Activated naive CD8-positive, alpha-beta T cell treated with anti-CD3 and anti-CD28 coated beads, Interleukin-2, amount 50 U/mL, for 24 hours (primary cell): ENCODE measurements at places on chromosomes 1 and 21.
A peak's percentile ranks its signal among the peaks of the same experiment; 100 is the strongest.

DNA sequence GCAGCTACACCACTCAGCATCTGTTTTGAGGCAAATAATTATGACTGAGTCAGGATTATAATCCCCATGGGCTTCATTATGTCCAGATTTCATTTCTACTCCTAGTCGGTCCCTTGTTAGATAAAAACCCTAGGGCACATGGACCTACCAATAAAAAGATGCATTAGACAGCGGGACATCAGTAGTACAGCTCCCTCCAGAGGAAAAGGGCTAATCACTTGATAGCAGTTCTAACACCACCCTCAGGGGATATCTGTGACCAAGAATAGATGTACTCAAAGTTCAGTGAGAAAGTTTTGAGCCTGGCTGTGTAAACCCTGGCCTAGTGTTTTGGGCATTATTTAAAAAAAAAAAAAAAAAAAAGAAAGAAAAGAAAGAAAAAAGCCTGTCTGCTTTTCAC is 10.0 kb downstream of the GJA8 start:
- no peak for DNase-seq

- DNase-seq, result no peak
These were observed 437.4 kb downstream of the CAMTA1 start for GRCh38 chr1:7222695-7223015.

DNA sequence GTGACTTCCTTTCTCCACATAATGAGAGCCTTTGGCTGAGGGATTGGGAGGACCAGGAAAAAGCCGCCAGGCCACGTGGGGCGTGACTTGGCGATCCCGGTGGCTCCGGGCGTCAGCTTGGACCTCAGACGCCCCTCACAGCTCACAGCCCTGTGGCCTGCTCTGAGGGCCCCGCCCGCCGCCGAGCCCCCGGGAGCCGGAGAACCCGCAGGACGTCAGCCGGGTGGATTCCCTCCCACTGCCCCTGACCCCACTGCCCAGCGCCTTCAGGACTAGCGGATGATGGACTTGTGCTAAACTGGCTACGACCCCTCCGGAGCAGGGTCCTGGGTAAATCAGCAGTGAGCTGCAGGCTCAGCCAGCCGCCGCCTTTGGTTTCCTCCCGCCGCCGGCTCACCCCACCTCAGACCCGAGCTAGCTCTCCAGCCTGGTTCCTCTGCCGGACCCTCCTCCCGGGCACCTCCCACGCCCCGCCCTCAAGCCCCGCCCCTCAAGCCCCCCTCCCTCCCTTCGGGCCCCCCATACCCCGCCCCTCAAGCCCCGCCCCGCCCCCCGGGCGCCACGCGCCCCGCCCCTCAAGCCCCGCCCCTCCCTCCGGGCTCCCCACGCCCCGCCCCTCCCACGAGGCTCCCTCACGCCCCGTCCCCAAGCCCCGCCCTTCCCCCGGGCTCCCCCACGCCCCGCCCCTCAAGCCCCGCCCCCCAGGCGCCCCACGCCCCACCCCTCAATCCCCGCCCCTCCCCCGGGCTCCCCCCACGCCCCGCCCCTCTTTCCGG is 10.0 kb upstream of the FAAP20 start:
- DNase-seq, result no peak

DNA sequence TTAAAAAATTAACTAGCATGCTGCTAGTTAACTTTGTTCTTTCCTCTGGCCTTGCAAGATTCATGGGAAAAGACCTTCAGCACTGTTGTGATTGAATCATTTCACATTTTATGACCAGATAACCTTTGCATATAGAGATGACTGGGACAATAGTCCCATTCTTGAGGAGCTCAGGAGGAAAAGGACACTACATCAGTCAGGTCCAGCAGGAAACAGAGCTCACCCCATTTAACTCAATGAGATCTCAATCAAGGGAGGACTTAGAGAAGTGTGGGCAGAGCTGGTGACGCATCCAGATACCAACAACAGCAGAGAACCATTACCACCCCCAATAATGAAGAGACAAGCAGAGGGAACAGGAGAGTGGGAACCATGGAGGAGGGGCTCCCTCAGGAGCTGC is 109.4 kb upstream of the GUCA2B start:
- DNase-seq, result no peak

DNA sequence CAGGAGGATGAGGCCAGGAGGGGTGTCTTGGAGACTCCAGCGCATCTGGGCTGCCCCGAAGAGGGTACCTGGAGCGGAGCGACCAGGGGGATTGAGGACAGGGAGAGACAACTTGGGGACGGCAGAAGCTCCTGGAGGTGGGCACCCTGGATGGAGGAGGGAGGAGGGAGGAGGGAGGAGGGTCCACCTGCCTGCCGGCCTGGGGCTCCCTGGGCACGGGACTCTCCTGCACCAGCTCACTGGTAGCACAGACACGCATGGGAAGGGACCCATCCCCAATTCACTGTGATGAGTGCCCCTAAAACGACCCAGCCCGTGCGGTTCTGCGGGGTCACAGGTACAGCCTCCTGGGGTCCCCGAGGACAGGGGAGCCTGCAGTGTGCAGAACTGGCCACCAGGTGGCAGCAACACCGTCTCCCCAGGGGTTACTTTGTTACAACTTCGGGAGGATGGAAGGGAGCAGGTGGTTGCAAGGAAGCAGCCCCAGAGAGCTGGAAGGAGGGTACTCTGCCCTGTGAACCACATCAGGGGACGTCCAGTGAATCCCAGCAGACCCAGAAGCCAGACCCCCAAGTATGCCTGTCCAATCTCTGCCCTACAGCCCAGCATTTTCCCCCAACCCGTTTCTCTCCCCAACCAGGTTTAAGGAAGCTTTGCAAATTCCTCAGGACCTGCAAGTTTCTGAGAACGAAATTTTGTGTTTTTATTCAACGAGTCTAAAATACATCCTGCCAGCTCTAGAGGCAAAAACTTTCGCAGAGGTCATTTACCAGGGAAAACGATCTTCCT is 482.4 kb downstream of the NPHP4 start:
- DNase-seq, result peak; percentile 76

- no peak for DNase-seq
These were observed 20.4 kb upstream of the ACTRT2 start for GRCh38 chr1:3000671-3001470.

- DNase-seq, result no peak
These were observed 28.1 kb downstream of the SFPQ start for GRCh38 chr1:35164893-35165292.

GRCh38 chr1:44076066-44076465 is 42.6 kb upstream of the KLF17 start:
- no peak for DNase-seq

DNA sequence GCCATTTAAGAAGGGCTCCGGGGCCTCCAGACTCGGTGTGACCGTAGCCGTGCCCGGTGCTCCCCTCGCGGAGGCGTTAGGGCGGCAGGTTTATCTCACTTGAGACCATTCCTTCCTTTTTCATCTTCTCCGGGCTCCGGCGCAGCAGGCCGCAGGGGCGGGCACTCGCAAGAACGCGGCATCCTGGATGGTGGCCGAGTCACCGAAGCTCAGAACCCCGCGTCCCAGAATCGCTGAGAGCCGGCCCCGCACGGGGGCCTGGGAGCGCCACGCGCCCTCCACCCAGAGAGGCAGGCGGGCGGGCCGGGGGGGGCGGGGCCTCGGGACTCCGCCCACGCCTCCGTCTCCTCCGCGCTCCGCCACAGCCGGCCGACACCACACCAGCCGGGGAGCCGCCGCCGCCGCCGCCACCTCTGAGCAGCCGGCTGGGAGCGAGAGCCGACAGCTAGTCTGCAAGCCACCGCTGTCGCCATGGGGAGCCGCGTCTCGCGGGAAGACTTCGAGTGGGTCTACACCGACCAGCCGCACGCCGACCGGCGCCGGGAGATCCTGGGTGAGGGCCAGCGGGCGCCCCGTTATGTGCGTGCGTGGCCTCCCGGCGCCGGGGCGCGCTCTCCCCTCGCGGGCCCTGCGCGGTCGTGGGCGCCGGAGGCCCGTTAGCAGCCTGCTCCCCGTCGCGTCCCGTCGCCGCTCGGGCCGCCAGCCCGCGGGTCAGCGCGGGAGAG is at the start of gene DEGS1:
Gene DEGS1, plus strand, starts transcription at position 375 of the 725 bp plus-strand sequence. Its CDS starts 97 bp downstream, at position 472.
- DNase-seq, result peak; percentile 83

DNA sequence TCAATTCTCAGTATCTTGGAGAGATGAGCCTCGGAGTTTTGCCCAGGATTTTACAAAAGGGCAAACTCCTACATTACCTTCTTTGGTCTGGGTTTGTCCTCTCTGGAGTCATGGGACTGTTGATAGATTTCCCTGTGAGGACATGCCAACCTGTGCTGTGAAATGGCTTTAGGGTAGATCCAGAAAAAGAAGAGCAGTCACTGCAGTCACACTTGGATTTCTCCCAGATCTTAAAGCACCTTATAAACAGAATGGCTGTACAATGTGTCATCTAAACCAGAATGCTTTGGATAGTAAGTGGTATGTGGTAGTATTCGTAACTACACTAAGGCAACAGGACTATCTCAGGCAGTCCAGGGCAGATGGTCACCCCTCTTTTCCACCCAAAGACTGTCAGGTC is 1.9 kb upstream of the CSRP1 start:
- DNase-seq, result no peak

DNA sequence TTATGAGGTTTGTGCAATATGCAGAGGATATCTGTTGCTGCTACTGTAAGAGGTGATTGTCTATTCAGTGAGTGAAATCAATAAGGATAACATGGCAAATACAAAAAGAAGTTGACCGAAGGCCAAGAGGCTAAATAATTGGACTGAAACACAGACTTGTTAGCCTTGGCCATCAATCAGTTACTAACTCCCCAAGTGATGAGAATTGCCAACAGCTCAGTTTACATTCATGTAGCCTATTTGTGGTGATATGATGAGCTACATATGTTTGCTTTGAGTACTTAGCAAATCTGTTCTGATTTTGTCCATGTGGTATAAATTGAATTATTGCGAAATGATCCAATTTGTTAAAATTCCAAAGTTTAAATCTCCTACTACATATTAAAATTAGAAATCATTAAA is 68.6 kb upstream of the VAV3 start:
- DNase-seq, result no peak

- DNase-seq, result peak; percentile 40
These were observed 3.6 kb upstream of the KIAA2013 start for GRCh38 chr1:11929849-11930248.

- DNase-seq, result no peak
These were observed 12.6 kb downstream of the KRTAP10-1 start for GRCh38 chr21:44527156-44527982.

GRCh38 chr1:24893431-24893830 is 36.6 kb downstream of the RUNX3 start:
- no peak for DNase-seq

- DNase-seq, result no peak
These were observed 69.8 kb downstream of the SLC35A3 start for GRCh38 chr1:100039591-100039990.

DNA sequence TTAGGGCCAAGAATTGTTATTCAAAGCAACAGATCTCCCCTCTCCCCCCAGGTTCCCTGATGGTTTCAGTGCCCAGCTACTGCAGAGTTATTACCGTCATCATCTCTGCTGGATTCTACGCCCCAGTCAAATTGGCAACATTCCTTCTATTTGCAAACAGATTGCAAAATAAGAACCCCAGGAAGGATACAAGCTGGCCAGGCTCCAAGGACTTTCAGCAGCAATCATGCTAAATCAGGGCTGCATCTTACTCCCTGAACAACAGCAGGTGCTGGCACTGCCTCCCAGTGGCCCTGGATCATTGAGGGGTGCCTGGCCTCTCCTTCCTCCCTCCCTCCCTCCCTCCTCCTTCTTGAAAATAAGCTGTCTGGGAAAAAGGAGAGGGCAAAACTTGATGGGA is 521.6 kb upstream of the BEND5 start:
- no peak for DNase-seq

DNA sequence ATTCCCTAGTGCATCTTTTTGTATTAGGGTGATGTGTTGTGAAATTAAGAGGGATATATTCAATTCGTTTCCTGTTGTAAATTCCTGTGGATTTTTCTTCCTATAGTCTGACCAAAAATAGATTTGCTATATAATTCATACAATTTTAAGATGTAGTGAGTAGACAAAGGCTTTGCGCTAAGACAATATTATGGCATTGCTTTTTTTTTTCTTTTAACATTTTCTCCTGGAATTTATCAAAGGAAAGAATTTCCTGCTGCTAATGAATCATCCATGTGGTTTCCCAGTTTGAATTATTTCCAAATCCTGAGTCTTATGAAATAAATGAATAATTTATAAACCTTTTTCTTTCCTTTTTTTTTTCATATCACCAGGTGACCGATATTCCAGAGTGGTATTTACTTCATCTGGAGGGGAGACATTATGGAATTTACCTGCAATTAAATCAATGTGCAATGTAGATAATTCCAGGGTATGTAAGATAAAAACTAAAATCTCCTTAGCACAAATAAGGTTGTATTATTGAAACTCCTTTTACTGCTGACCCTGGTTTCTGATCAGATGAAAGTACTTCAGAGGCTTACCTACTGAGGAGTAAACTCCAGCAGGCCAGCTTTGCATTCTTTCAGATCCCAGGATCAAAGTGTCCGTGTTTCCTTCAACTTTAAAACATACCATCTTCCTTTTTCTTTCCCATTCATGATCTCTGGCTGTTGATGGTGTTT is 148.4 kb downstream of the TLR5 start:
- no peak for DNase-seq

- no peak for DNase-seq
These were observed 220.7 kb downstream of the HLX start for GRCh38 chr1:221099747-221100595.

DNA sequence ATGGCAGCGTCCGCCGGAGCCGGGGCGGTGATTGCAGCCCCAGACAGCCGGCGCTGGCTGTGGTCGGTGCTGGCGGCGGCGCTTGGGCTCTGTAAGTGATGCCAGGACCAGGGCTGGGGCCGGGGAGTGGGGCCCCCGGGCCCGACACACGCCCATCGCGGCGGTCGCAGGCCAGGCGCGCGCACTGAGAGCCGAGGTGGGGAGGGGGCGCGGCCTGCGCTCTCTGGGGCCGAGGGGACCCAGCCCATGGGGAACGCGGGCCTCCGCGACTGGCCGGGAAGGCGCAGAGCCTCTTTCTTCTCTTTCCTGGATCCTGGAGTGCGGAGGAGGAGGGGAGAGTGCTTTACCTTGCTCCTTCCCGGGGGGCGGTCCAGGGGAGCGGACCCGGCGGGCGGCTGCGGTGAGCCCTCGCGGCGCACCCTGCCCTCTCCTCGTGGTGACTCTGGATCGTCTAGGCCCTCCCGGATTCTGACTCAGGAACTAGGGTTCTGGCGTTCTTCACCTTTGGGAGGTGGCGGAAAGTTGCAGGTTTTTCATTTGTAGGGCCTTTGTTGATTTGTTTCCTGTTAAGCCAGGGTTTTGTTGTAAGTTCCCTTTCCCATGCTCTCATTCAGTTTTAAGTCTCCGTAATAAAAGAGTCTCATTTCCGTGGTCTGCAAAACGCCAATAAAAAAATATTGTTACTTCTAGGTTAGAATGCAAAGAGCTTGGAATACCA is 529 bp downstream of the MPZL1 start:
- DNase-seq, result peak; percentile 38

- no peak for DNase-seq
These were observed 19.9 kb downstream of the CRYAA start for GRCh38 chr21:43188592-43189210.

DNA sequence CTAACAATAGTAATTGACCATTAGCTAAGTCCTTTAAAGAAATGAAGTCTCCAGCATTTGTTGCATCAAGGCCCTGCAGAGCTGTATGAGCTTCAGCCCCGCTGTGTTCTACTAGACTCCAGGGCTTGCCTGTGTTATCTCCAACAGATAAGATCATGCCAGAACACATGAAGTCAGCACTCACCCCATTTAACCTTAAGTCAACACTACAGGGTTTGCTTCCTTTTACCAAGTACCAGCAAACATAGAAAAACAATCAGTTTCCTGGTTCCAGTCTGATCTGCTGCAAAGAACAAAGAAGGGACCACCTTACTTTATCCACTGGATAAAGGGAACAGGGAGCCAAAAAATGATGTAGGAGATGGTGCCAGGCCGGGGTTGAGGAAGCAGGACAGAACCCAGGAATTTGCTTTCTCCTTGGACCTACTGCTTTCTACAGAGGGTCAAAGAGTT is 41.3 kb upstream of the ENAH start:
- DNase-seq, result no peak

- peak; percentile 8 for DNase-seq
These were observed 532.2 kb downstream of the MATN1 start for GRCh38 chr1:30191154-30191702.
